ENCODE measurements at places on chromosomes 7 and 10.

DNA sequence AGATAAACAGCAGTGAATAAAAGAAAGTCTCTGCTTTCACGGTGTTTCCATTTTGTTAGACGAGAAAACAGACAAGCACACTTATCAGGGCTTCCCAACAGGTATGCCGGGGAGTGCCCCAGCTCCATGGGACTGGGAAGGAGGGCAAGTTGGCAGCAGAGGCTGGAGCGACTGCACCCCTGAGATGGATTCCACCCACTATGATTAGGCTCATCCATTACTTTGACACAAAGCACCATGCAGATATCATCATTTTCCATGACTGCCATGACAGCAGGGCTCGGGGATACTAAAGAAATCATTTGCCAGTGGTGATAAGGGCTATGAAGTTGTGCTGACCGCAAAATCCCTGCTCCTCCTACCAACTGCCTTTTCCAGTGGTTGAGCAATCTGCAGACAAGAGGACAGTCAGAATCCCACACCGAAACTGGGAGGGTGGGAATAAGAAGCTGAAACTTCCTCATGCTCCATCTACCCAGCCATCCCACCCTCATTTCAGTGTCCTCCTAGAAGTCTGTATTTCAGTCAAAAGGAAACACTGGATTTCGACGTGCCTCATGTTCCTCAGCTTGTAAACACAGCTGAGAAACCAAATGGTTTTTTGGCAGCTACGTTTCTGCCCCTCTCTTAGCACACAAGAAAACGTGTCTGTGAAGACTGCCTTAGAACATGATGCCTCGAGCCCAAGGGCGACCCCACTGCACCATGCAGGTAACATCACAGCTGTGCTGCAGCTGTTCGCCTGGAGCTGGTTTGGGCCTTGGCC, 15.5 kb downstream of the CREB3L2 start:
- DNase-seq = no peak

DNA sequence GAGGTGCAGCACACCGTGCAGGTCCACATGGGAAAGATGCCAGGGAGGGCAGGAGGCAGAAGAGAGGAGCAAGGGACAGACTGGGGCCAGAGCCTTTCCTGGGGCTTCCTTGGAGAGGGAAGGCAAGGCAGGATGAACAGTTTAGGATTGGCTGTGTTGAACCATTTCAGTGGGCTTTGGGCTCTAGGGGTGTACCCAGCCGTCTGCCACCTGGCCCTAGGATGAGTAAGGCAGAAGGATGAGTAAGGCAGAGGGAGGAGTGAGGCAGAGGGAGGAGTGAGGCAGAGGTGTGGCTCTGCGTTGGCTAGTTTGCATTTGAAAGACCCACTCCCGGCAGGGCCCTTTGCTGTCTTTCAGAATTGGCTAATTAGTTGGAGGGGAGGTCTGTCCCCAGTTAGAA, 31.5 kb upstream of the PRF1 start:
- DNase-seq = no peak

DNA sequence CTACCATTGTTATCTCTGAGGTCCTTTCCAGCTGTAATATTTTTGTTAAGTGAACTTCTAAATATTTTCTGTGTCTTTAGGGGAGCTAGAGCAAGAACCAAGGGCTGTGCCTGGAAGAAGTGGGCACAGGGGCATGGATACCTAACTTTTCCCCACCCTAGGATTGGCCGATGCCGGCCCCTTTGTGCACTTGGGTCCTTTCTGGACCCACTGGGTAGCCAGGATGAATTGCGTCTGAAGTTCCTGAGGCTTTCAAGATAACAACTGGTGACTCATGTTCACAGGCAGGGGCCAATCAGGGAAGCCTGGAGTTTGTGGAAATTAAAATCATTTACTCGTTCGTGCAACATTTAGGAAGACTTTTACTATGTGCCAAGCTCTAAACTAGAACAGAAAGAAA, 758 bp downstream of the DPCD start:
- DNase-seq = no peak

DNA sequence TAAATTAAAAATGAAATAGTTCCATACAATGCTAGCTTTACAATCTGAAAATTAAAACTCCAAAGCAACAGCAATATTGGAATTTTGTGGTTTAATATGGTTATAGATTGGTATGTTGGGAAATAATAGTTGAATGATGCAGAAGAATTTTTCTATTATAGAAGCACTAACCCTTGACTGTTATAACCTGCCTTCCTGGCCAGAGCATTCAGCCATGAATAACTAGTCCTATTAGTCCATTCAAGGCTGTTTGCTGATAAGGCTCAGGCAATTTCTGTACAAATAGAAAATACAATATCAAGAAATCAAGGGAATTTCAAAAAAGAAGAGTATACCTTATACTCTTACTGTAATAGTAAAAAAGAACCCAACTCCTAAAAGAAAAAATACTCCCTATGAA, 101.6 kb upstream of the SP4 start:
- DNase-seq = no peak

DNA sequence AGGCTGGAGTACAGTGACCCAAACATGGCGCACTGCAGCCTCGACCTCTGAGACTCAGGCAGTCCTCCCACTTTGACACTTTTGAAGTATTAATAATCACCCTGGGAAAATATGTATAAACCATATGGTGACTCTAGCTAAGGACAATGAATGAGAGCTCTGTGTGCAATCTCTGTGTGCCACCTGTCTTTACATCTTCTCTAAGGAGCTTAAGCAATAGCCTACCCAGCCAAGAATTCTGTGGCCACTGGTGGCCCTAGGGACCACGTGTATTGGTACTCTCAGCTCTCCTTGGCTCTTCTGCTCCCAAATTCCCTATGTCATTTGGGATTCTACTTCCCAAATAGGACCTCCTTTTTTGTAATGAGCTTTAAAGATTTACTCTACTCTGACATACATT, 23.7 kb downstream of the FGF8 start:
- DNase-seq = no peak

GRCh38 chr10:48604039-48604990, 558 bp downstream of the ARHGAP22 start:
- DNase-seq = no peak

DNA sequence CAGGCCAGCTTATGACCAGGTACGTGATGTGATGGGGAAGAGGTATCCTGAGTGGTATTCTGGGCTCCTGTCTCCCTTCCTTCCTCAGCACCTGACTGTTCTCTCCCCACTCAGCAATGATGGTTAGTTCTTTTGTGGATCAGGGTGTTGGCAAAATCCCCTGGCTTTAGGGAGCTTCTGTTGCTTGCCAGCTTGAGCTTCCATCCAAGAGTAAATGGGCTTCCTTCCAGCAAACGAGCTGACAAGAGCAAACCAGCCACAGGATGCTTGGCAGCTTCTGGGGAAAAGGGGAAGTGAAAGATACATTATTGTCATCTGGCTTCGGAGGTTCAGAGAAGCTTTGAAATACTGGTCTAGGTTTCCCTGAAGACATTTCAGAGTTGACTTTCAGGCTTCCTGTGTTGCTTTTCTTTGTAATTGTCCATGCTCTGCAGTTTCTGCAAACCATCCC, 5.2 kb downstream of the DUSP5 start:
- DNase-seq = no peak

GRCh38 chr7:155508376-155509358, 37.7 kb downstream of the CNPY1 start:
- DNase-seq = no peak

DNA sequence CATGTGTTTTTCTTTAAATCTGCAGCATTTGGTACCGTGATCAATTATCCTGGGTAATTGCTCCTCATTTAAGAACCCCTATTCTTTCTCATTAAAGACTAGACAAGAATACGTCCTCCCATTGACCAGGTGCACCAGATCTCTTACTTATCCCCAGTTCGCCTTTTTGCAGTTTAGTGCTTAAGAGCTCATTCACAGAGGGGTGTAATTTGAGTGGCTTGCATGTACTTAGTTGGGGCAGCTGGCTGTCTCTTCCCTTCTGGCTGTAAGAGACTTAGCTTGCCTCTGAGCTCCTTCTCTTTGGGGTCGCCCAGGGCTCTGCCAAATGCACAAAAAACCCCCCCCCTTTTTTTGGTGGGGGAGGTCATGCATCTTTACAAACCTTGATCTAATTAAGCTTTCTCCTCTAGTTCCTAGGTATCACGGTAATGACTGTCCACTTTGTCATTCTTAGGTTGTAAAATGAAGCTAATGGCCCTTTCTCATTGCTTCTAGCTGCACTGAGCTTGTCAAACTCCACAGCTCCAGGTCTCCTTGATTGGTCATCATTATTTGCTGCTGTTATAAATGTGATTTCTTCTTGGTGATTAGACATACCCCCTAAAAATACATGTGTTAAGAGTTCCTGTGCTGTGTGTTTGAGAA, 26.3 kb downstream of the GAD2 start:
- no peak for DNase-seq
